ENCODE measurements at places on chromosomes 5 and 9.

DNA sequence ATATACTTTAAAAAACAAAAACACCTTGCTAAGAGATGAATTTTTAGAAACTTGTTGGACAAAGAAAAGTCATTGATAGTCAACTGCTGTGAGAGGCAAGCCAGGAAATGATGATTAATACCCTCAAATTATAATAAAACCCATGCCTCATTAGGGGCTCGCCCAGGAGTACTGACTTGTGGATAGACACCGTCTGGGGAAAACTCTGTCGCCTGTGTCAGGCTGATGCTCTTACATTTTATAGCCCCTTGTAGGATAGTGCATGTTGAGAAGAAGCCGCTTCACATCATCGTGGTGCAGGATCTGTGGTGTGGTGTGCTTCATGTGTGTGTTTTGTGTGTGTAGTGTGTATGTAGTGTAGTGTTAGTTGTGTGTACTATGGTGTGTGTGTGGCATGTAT lies 39.1 kb downstream of the SYK start:
- DNase-seq: no peak

DNA sequence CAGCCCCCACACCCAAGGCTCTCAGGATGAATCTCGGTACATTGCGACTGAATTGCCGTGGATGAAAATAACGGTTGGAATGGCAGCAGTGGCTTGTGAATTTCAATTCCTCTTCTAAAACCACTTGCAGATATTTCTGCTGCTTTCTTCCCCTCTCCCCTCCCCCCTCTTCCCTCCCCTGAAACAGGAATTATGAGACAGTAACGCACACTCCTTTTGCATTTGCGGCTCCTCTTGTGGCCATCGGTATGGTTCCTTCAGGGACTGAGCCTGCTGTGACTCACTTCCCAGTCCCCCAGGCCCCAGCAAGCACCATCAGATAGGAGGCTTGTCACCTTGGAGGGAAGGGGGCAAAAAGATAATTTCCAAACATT lies 9.7 kb downstream of the DCANP1 start:
- no peak for DNase-seq

- DNase-seq: no peak
Measured at GRCh38 chr9:109401990-109402318, 81.1 kb upstream of the EPB41L4B start.

DNA sequence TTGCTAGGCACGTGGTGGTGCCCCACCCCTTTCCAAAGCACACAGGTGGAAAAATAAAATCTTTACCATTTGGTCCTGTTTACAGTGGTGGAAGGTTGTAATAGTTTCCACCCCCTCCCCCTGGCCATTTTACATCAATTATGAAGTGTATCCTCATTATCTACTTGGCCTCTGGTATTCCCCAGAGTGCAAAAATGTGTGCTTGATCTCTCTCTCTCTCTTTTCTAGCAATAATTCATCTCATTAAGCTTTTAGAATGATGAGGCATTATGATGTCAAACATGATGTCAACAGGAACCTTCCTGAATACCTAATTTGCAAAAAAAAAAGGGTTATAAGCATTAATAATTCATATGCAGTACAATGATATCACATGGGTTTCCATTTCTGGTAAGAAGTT lies 3.1 kb downstream of the PDE8B start:
- DNase-seq: no peak

DNA sequence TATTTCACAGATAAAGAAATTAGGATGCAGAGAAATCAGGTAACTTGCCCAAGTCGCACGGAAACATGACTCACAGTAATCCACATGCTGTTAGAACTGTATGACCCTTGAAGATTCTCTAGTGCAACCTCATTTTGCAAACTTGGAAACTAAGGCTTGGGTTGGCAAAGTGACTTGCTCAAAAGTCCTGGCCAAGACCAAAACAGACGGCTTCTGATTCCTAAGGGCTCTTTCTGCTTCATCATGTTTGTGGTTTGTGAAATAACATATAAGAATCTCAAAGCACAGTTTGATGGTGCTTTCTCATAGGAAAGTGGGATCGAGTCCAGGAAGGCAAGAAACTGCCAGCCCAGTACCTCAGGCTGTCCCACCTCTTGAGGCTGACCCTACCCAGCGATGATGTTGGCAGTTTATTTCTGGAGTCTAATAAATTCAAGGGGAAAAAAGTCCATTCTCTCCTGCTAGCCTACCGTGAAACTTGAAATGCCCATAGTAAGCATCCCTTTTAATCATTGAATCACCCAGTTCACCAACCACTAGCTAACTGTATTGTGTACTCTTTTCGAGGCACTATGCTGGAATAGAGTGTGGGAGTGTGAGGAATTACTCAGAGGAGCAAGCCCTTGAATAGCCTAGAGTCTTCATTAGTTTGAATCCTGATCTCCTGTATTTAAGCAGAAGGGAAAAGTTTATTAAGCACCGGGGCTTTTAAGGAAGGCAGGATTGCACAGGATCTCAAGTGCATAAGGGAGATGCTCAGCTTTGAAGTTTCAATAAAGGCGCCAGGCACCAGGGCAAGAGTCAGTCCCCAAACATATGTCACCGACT lies 14.1 kb downstream of the CAPSL start:
- DNase-seq: no peak

DNA sequence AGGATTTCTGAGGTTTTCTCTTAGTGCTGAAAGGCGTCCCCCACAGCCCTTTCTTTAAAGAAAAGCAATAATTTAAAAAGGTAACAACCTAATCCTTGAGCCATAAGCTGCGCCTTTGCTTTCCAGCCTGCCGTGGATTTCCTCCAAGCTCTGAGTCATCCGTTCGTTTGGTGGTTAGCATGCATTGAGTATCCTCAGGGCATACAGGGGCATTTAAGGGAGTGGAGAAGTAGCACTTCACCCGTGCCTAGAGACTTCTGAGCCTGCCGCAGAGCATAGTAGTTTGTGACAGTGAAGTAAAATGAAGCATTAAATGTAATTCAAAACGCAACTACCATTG lies 892 bp upstream of the TNC start:
- peak; percentile 35 for DNase-seq

DNA sequence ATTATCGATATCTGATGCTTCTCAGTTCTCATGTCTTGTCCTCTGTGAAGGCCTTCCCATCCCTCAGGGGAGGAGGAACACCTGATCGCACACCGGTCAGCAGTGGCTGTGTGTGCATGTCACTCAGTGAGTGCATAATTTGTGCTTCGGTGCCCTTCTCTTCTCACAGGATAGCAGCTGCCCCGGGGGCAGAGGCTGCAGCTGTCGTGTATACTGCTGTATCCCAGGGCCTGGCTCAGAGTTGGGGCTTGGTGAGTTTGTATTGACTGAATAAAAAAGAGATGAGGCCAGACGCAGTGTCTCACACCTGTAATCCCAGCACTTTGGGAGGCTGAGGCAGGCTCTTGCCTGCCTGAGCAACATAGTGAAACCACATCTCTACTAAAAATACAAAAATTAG lies 49.7 kb upstream of the NCS1 start:
- DNase-seq: no peak

- DNase-seq: no peak
Measured at GRCh38 chr9:132878695-132879456, at the start of gene SPACA9. Gene SPACA9, plus strand, starts transcription at chr9:132878898. Its CDS starts 5,050 bp downstream, at chr9:132883948.

- DNase-seq: no peak
Measured at GRCh38 chr5:10364186-10364689, 10.7 kb downstream of the MARCHF6 start.

DNA sequence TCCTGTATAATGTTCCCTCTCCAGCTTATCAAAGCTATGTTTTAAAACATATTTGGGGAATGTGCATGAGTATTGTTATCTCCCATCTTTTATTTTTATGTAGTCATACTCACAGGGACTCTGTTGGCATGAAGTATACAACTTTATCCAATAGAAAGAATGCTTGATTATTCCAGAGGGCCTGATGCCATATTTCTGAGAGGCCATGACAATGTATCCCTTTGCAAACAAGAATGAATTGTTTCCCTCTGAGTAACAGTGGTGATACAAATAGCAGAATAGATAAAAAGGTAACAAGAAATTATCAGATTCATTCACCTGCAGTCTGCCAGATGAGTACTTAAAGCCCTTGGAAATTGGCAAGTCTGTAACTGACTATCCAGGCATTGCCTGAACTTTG lies 125.9 kb downstream of the PLK2 start:
- DNase-seq: no peak

- no peak for DNase-seq
Measured at GRCh38 chr5:36928947-36929346, 52.4 kb downstream of the NIPBL start.

DNA sequence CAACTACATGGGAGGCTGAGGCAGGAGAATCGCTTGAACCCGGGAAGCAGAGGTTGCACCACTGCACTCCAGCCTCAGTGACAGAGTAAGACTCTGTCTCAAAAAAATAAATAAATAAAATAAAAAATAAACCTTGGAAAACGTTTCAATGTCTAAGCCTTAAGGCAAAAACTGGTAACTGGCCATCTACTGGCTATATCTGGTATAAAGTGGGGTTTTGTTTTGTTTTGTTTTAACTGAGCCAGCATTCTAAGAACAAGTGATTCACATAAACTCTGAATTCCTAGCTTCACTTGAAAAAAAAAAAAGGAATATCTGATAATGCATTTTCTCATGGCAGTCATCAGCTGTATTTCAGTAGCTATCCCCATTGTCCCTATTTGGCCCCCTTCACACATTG lies 126.1 kb upstream of the EFNA5 start:
- no peak for DNase-seq

DNA sequence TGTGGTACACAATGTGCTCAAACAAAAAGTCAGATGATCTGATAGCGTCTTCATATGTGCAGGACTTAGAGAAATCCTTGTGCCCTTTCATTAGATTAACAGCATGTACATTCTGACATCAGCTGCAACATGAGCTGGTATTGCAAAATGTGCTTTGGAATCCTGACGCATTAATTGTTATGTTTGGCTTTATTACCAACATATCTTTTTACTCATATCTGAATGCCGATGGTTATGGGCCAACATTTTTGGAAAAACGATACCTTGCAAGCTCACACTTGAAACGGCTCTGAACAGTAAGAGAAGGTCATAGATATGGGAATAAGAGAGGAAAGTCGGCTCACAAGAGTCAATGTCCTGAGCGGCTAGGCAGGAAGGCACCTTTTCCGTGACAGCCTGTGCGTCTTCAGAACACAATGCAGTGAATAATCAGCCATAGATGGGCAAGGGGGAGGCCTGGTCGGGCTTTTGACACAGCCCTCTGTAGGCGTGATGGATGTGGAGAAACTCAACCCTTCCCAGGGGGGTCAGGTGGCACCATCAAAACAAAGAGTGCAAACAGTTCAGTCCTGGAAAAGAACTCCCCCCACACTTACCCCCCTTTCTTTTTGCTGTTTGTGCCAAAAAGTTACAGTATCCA lies 36.4 kb upstream of the GAS1 start:
- DNase-seq: no peak

- DNase-seq: no peak
Measured at GRCh38 chr5:88897748-88898147, 14.8 kb upstream of the MEF2C start.

DNA sequence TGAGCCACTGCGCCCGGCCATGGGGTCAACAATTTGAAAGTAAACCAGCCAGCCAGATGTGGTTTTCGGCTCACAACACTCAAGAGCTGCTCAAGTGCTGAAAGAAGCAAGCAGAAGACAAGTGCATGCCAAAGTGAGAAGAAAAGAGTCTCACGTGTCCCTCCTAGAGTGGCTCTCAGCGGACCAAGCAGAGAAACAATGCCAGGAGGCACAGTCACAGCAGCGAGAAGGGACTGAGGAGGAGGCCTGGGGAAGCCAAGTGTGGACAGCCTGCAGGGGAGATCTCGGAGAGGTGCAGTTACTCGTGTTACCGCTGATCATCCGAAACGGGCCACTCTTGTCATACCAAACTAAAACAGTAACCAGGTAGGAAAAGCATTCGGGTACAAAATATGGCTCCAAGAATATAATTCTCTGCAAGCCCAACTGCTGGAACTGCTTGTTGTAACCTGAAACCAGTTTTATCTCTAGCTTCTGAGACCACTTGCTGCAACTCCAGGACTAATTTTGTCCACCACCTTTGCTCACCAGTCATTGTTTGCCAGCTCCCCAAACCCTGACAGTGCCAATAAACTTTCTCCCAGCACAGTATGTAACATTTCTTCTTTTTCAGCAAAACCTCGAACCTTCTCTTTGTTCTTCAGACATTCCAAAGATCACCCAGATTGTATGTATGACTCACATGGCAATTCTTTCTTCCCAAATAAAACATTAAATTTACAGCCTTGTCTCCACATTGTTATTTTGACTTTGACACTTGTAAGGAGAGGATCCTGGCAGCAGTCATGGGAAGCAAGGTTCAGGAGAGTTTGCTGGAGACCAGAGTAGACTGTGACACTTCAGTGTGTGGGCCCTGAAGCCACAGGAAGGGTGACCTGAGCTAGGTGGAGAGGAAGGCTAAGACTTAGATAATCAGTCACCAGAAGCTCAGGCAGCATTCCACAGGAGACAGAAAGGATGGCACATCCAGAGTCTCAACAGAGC lies 6.3 kb downstream of the SLC35D2 start:
- DNase-seq: no peak

DNA sequence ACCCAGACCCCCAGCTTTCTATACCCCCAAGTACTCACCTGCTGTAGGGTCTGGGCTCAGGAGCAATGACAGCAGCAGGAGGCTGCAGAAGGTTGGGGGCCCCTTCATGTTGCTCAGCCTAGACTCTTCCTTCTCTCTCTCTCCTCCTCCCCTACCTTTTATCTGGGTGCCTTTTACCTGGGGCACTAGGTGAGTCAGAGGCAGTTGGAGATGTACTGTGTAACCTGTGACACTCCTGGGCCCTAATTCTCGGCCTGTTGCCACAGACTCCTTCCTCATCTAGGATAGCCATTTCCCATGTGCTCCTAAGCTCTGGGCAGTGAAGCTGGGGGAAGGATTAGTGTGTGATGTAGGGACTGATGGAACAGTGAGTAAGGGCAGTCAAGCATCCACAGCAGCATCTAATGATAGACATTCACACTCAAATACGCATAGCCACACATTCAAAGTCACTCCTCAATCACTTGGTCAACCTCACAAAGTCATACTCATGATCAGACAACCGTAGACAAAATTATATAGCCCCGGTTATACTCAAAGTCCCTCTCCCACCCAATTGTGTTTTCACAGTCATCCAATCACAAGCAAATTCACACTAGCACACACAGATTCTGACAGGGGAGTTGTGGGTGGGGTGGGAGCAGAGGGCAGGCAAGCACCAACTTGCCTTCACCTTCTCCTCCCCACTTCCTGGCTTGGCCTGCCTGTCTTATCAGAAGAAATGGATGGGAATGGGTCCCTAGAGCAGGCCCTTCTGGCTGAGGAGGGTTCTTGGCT lies at the start of gene CCL27:
TSS of gene CCL27 (minus strand) at position 132 of the 777 bp plus-strand sequence. CDS start at position 108, 24 bp downstream.
- no peak for DNase-seq

- DNase-seq: no peak
Measured at GRCh38 chr9:34556949-34557348, 32.6 kb downstream of the CNTFR start.

GRCh38 chr5:124459984-124460383 lies 286.5 kb downstream of the ZNF608 start:
- DNase-seq: no peak

- DNase-seq: no peak
Measured at GRCh38 chr5:56492812-56493211, 259.7 kb upstream of the ANKRD55 start.

- DNase-seq: no peak
Measured at GRCh38 chr9:5571629-5572232, 57.2 kb upstream of the RIC1 start.
